AG09319 (cell line): ENCODE measurements at places on chromosomes 7 and 10.
A peak's percentile ranks its signal among the peaks of the same experiment; 100 is the strongest.

DNA sequence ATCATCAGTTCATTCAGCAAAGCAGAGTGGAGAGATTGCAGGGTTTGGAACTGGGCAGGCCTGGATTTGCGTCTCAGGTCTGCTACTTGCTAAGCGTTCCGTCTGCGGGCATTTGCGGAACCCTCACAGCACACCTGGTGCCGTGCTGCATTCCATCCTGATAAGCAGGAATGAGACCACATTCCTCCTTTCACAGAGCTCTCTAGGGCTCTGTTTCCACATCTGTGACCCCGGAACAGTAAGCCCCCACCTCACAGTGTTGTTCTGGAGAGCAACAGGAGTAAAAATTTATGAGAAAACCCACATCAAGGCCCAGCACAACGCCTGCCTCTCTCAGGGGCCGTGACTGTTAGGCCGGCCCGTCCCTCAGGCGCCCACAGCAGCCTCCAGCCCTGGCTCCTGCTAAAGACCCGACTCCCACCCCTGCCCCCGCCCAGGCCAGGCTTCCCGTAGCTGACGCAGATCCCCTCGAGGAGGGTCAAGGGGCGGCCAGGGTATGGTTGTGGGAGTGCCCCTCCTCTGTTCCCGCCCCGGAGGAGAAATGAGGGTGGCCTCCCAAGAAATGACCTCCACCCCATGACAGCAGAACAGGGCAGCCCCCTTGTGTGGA lies 128.9 kb downstream of the RGS10 start:
- DNase-seq: no peak

DNA sequence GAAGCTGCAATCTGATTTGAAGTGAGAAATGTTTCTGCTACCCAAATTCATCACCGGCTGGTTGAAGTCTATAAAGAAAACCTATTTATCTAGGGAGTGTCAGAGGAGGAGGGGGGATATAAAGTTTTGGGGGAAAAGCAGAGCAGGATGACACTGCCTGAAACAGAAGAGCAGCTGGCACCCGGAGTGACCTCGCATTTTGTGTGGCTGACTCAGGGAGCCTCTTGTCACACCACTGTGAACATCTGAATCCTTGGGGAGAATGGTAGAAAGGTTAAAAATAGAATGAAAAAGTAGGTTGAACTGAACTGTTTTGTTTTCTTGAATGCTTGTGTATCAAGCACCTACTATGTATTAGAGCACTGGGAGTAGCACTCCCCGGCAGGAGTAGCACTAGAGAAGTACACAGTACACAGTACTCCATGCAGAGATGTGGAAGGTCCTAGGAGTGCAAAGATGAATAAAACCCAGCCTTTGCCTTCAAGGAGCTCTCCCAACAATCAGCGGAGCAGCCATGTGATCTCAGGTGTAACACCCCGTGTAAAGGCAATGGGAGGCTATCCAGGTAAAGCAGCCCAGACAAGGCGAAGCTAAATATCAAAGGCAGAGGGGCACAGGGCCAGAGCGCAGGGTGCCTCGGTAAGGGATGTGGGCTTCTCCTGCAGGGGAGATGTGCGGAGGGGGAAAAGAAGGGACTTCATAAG lies 13.5 kb downstream of the CRTAC1 start:
- no peak for DNase-seq

DNA sequence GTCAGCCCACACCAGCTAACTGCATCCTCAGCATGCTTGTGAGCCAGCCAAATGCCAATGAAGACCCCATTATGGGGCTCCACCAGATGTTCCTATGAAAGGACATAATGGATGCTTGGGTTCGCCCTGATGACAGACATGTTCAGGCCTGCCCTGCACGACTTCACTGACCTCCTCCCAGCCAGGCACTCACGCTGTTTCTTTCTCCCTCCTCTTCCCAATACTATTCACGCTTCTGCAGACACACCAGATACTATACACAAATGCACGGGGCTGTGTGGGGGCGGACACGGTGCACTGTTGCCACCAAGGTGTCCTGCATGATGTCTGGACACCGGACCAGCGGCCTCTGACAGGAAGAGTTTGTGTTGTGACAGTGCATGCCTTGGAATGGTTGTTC lies 284.2 kb downstream of the PRPF18 start:
- no peak for DNase-seq

- DNase-seq: no peak
Observed at GRCh38 chr10:99521765-99522469, 10.8 kb upstream of the NKX2-3 start.

GRCh38 chr7:29192811-29193210 lies 1.8 kb upstream of the CHN2 start:
- no peak for DNase-seq

- DNase-seq: no peak
Observed at GRCh38 chr10:131776496-131776895, 124.3 kb upstream of the PPP2R2D start.

GRCh38 chr7:65338346-65338745 lies 35.3 kb upstream of the ZNF92 start:
- DNase-seq: no peak

GRCh38 chr10:11468126-11468742 lies 143.2 kb downstream of the USP6NL start:
- no peak for DNase-seq

GRCh38 chr10:124419635-124420034 lies 912 bp upstream of the OAT start:
- no peak for DNase-seq

DNA sequence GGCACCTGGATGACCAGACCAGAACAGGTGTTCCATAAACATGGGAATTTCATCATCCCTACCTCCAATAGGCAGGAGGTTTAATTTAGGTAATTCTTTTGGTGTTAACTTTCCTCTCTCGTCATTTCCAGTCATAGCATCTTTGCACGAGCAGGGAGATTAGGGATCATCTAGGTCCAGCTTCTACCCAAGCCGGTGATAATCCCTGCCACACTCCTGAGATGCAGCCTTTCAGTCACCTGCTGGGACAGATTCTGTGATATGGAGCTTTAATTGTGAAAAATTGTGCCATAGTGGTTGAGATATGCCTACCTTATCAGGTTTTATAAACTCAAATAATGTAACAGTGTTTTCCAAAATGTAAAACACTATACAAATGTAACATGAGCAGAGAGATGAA lies 191.8 kb upstream of the AOAH start:
- no peak for DNase-seq

- no peak for DNase-seq
Observed at GRCh38 chr7:19480383-19480782, 228.5 kb downstream of the POLR1F start.

DNA sequence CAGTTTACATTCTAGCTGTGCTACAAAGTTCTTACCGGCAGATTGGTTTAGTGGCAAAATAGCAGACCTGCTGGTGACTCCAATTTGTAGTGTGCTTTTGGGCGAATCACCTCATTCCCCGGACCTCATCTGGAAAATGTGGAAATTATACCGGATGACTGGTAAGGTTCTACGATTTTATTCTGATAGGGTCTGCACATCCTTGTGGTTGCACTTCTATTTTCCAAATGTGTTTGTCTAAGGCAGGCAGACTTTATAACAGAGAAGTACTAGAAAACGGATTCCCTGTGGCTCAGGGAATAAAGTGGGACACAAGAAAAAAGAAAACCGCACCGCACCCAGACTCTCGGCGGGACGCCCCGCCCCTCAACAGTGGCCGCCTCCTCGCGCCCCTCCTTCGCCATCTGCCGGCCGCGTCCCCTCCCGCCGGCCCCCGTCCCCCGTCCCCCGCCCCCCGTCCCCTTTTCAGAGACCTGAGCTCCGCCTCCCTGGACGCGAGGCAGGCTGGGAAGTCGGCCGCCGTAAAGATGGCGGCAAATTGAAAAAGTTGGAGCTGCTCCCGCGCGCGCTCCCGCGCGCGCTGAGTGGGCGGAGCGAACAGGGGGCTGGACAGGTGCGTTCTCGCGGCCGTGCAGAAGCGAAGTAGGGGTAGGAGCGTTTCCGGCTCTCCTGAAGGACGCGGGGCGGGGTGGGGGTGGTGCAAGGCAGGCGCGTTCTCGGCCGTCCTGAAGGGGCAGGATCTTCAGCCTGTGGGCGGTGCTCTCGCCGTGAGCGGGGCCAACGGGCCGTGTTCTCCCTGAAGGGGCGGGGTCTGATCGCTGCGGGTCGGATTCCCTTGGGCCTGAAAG lies 532 bp upstream of the CCM2 start:
- DNase-seq: peak; percentile 98

DNA sequence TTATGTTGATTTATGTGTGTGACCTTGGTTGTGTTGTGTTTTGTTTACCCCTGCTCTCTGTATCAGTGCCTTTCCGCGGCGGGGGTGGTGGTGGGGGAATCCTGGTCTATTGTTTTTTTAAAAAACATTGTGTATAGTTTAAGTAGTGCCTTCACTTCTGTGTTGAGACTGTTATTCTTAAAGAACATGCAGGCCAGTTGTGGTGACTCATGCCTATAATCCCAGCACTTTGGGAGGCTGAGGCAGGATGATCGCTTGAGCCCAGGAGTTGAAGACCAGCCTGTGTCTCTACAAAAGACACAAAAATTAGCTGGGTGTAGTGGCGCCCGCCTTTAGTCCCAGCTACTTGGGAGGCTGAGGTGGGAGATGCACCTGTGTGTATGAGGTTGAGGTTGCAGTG lies 429.0 kb upstream of the LRGUK start:
- DNase-seq: no peak

DNA sequence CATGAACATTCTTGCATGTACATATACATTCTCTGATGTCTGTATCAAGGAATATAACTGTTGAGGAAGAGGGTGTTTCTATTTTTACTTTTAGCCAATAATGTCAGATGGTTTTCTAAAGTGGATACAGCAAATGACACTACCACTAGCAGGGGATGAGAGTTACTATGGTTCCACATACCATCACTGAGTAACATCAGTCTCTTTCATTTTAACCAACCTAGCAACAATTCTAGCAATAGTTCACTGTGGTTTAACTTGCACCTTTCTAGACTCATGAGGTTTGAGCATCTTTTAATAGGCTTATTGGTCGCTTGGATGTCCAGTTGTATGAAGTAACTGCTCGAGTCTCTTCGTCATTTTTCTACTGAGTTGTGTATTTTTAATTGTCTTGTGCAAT lies 68.5 kb upstream of the ZNF746 start:
- DNase-seq: no peak

GRCh38 chr7:41915871-41916270 lies 213.0 kb upstream of the INHBA start:
- DNase-seq: no peak

GRCh38 chr7:117323305-117323850 lies 520 bp upstream of the WNT2 start:
- no peak for DNase-seq

- DNase-seq: no peak
Observed at GRCh38 chr10:28555358-28555757, 22.4 kb downstream of the WAC start.

DNA sequence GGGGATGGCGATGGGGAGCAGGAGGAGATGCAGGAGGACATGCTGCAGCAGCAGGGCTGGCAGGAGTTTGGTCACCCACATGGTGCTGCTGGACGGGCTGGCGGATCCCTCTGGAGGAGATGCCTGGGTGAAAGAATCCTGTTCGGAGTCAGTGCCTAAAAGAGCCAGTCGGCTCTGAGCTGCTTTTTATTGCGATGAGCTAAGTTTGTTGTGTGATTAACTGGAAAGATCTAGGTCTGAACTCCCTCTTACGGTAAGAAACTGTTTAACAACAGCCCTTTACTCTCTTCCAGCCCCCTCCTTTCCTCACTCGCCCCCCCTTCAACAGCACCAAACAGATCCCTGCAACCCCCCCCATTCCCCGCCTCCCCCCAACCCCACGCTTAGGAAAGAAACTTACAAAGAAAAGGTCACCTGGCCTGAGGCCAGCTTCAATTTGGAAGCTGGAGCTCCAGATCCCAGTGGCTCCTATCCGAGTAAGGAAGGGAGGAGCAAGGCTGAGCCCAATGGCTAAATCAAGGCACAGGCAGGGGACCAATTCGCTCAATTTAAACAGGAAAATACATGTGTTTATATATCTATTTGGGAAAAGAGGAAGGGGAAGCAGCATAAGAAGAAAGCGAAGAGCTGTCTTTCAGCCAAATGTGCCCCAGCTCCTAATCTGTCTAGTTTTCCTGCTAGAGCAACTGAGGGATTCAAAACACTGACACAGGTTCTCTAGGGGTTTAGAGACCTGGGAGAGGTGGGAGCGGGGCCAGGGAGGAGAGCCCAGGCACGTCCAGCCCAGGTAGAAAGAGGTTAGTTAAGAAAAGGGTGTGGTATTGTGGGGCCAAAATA lies at the start of gene HGF:
Gene HGF, minus strand, starts transcription at position 157 of the 837 bp plus-strand sequence. Its CDS starts 76 bp downstream, at position 81.
- DNase-seq: peak; percentile 54

DNA sequence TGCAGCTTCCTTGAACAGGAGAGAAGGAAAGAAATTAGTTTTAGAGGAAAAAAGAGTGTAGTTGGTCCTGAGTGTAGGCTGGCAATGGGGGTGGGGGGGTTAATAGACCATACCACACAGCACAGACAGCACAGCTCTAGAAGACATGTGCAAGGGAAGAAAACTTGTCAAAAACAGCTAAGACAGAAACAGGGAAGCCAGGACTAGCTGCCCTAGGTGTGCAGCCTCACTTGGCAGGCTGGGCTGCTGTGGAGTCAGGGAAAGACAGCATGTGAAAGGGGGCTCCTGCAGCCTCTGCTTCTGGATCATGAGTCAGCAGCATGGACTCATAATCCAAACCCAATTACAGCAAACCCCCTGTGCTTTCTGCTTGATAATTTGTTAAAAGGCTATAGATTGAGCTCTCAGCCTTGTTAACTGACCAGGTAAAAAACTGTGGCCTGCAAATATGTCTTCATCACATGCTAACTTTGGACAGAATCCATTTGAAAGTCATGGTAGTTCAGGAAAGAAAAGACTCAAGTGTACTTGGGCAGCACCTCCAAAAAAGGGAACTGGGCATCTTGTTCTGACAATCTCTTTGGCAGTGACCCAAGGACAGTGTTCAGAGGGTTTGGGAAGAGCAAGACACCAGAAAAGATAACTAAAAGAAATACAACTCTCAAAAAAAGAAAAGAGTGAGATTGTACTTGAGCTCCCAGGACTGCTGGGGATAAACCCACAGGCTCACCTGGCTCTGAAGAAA lies 142.2 kb upstream of the VWC2 start:
- DNase-seq: no peak

DNA sequence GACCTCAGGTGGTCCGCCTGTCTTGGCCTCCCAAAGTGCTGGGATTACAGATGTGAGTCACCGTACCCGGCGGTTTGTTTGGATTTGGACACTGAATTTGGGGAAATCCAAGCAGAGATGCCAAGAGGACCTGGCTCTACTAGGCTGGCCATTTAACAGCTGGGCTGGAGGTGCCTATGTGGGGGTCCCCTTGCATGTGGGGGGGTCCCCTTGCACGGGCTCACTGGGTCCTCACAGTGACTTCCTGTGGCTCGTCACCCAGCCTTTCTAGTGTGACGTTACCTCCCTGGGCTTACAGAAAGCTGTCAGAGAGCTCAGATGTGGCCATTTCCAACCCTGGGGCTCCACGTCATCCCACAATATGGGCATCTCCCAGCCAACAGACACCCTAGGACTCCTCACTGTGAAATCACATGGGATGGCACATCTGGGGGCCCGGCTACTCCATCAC lies 49.3 kb upstream of the GNA12 start:
- no peak for DNase-seq

- no peak for DNase-seq
Observed at GRCh38 chr10:119522747-119523426, 19.6 kb downstream of the RGS10 start.

GRCh38 chr10:122113161-122113944 lies 124.4 kb downstream of the TACC2 start:
- DNase-seq: no peak
